ENCODE measurements at places on chromosomes 2 and 18.

GRCh38 chr2:143635302-143635701, 506.1 kb downstream of the ARHGAP15 start:
- no peak for DNase-seq

DNA sequence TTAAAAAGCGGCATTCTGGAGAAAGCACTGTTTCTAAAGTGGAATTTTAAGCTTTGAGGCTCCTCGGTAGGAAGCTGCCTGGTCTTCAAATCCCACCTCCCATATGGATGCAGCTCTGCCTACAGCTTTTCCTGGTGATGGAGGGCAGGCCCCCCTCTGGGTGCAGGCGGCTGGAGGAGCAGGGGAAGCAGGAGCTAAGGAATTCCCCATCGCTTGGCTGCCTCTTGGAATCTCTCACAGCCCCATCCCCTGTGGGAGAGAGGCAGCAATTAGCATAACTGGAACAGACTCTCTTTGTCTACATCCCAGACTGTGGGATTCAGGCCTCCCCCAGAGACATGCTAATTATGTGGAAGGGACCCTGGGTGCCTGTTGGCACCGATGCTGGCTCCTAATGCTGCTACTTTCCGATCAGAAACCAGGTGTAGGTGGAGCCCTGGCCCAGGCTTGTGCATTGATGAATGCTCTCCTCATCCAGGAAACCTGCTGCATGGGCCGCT, 51.3 kb downstream of the LIPG start:
- DNase-seq: peak; percentile 81

- peak; percentile 62 for DNase-seq
These were observed 10.3 kb downstream of the PTPRN start for GRCh38 chr2:219298759-219299371.

DNA sequence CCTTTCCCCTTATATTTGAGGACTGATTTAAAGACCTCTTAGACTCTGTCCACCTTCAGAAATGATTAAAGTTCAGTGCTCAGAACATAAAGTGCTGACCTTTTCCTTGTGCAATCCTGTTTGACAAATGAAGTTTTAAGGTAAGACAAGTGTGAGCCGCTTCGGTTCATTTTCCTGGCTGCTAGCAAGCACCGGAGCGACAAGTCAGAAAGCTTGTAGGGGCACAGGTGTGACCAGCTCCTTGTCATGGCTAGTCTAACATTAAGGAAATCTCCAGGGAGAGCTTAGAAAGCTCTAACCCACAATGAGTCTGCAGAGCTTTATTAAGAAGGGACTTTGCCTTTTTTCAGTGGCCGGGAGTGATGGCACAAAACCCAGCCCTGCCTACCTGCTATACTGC, 2.3 kb upstream of the NCKAP5 start:
- DNase-seq: no peak

GRCh38 chr2:149737896-149738295, 150.3 kb upstream of the MMADHC start:
- DNase-seq: no peak

- DNase-seq: no peak
These were observed 477.5 kb downstream of the SLC4A3 start for GRCh38 chr2:220104871-220105351.

DNA sequence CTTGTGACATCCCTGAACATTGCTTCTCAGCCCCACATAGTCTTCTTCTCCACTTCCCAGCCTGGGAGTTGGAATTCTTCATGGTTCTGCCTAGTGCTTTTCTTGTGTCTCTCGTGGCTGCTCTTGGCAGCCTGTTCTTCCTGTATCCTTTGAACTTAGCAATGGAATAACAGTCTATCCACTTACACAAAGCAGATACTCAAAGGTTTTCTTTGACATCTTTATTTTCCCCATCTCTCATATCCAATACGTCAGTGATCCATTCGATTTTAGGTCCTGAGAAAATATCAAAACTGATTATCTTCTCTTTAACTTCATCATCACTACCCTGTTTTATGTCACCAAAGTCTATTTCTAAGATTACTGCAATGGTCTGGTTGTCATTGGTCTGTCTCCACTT, 1091.2 kb upstream of the PIK3C3 start:
- no peak for DNase-seq

DNA sequence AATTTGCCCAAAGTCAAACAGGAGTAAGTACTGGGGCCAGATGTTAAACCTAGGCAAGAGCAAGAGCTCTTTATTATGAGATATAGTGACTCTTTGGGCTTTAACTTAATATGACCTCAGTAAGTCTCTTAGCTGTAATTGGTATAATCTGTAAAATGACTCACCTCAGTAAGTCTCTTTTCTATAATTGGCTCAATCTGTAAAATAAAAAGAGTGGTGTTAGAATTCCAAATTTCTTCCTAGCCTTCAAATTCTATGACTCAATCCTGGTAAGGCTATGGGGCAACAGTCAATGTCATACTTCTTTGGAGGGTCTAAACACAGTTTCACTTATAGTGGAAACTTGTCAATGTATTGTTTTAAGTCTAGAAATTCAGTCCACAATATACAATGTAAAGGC, 1608.9 kb upstream of the PIK3C3 start:
- DNase-seq: no peak

GRCh38 chr2:207819021-207819797, 49.5 kb upstream of the FZD5 start:
- no peak for DNase-seq

DNA sequence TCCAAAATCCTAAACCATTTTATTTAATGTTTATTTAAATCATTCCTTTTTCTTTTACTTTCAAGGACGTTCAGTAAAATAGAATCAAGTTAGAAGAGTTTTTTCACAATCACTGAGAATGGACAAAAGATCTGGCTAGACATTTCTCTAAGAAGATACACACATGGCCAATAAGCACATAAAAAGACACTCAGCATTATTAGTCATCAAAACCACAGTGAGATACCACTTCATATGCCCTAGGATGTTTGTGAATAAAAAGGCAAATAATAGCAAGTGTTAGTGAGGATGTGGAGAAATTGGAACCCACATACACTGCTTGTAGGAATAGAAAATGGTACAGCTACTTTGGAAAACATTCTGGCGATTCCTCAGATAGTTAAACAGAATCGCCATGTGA, 76.1 kb downstream of the RHBDD1 start:
- DNase-seq: no peak

DNA sequence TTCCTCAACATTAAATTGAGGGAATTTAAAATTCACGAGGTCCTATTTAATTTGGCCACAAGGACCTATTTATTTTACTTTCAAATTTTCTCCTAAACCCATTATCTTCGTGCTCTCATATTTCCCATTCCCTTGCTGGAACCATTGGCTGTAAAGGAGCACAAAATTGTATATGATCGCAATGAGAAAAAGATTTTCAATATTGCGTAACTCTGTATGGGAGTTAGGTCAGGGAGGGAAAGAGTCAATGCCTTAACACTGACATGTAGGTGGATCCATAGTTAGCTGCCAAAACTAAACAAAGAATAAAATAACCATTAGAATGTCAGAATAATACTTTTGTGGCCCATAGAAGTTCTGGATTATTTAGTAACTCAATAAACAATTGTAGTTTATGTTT, 40.6 kb upstream of the ZC3H15 start:
- no peak for DNase-seq

GRCh38 chr2:240387669-240388358, 47.6 kb upstream of the GPC1 start:
- DNase-seq: no peak

- DNase-seq: no peak
These were observed 114.2 kb downstream of the NBAS start for GRCh38 chr2:15446961-15447360.

DNA sequence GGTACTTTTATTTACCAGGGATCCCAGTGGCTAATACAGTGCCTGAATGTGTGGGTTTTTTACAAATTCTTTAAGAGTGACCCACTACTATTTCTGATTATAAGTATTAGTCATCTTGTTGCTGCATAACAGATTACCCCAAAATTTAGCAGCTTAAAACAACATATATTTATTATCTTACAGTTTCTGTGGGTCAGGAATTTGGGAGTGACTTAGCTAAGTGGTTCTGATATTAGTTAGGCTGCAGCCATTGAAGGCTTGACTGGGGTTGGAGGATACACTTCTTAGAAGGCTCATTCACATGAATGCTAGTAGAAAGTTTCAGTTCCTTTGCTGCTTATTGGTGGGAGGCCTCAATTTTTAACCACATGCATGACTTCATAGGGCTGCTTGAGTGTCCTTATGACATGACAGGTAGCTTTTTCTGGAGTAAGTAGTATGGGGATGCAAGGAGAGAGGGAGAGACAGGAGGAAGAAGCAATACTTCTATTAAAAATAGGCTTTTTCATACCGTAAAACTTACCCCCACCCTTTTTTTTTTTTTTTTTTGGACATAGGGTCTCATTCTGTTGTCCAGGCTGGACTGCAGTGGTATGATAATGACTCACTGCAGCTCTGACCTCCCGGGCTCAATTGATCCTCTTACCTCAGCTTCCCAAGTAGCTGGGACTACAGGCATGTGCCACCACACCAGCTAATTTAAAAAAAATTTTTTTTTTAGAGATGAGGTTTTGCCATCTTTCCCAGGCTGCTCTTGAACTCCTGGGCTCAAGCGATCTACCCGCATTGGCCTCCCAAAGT, 13.3 kb upstream of the POLE4 start:
- no peak for DNase-seq

- no peak for DNase-seq
These were observed 8.0 kb downstream of the SP100 start for GRCh38 chr2:230423851-230424458.

DNA sequence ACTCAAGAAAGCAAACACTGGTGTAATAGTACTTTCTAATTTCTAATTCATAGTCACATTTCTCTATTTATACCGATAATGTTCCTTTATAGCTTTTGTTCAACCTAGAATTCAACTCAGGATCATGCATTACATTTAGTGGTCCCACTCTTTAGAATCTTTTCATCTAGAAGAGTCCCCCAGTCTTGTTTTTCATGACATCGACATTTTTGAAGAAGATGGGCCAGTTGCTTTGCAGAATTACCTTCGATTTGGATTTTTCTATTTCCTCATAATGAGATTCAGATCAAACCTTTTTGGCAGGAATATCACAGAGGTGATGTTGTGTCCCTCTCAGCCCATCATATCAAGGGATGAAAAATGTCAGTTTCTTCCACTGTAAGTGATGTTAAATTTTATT, 35.3 kb downstream of the KIAA2012 start:
- no peak for DNase-seq

Measured in renal cortex interstitium (tissue), 15 donors.